ENCODE measurements at places on chromosomes 13 and 19.
A peak's percentile ranks its signal among the peaks of the same experiment; 100 is the strongest.

DNA sequence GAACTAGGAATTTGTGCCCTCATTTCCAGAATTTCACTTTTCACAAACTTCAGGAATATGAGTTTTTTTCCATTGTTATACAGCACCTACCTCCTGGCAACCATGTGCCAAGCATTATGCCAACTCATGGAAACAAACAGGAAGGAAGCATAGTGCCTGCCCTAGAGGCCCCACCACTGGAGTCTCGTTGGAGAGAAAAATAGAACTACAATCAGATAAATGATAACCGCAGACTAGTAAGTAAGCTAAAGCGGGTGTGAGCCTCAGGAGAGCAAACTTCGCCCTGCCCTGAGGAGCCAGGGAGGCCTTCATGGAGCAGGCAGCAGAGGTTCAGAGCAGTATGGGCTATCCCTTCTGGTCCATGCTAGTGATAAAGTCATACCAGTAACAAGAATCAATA lies 75.9 kb downstream of the FRY start:
- peak; percentile 97 for DNase-seq

GRCh38 chr13:114157869-114158495 lies 21.1 kb upstream of the CFAP97D2 start:
- no peak for DNase-seq

DNA sequence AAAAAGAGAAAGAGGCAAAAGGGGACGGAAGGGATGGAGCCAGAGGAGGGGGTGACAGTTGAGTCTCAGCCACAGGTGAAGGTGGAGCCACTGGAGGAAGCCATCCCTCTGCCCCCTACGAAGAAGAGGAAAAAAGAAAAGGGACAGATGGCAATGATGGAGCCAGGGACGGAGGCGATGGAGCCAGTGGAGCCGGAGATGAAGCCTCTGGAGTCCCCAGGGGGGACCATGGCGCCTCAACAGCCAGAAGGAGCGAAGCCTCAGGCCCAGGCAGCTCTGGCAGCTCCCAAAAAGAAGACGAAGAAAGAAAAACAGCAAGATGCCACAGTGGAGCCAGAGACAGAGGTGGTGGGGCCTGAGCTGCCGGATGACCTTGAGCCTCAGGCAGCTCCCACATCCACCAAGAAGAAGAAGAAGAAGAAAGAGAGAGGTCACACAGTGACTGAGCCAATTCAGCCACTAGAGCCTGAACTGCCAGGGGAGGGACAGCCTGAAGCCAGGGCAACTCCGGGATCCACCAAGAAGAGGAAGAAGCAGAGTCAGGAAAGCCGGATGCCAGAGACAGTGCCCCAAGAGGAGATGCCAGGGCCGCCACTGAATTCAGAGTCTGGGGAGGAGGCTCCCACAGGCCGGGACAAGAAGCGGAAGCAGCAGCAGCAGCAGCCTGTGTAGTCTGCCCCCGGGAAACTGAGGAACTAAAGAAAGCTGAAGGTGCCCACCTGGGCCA lies 2.5 kb downstream of the POLR1G start:
- DNase-seq = no peak

GRCh38 chr19:294946-295686 lies 3.9 kb upstream of the PLPP2 start:
- peak; percentile 56 for DNase-seq

DNA sequence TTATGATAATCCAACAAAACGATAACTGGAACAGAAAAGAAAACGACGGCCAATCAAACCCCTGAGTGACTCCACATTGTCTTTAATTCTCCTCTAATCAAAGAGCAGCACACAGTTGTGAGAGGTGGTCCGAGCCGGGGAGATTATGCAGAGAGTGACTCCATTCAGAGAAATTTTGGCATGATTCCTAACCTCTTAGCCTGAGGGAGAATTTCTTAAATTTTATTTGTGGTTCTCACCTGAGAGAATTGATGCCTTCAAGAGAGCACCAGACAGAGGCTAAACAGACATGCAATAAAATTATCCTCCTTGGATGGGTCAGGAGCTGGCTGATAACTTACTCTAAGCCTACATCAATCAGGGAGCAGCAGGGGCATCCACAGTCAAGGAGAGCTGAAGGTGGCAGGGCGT lies 310.0 kb upstream of the KLF12 start:
- DNase-seq = no peak
